Astrocyte of the hippocampus (primary cell): ENCODE measurements at places on chromosomes 2 and 18.
A peak's percentile ranks its signal among the peaks of the same experiment; 100 is the strongest.

GRCh38 chr2:236256366-236256985, 7.7 kb downstream of the ASB18 start:
- no peak for DNase-seq

GRCh38 chr2:105290981-105291660, 38.4 kb downstream of the TGFBRAP1 start:
- DNase-seq = no peak

GRCh38 chr2:57407772-57408201, 638.8 kb upstream of the VRK2 start:
- no peak for DNase-seq

GRCh38 chr2:172102391-172103359, at the start of gene DLX2:
DLX2 (minus strand) TSS chr2:172102900; CDS start chr2:172102538, 362 bp downstream.
- peak; percentile 94 for DNase-seq

GRCh38 chr2:120109186-120110061, 96.5 kb downstream of the EPB41L5 start:
- peak; percentile 27 for DNase-seq

GRCh38 chr2:169997140-169997887, 170.1 kb downstream of the UBR3 start:
- DNase-seq = no peak

GRCh38 chr2:56624181-56624580, 440.4 kb downstream of the CCDC85A start:
- DNase-seq = no peak

GRCh38 chr2:158505448-158505934, 48.7 kb downstream of the PKP4 start:
- DNase-seq = no peak

GRCh38 chr2:127140538-127140937, 33.6 kb upstream of the BIN1 start:
- no peak for DNase-seq

DNA sequence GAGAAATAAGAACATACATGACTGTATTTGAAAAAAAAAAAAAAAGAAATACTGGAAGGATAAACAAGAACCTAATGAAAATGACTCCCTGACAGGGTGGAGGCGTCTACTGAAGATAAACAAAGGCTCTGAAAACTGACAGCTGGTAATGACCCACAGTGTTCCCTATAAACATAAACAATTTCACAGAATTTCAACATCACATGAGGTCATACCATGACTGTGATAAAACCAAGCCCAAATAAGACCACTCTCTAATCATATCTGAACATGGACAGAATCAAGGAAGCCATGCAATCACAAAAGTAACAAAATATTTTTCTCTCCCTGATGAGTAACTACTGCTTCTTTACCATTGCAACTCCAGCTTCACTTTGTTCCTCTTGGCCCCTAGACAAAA, 159.3 kb downstream of the FAM124B start:
- no peak for DNase-seq

DNA sequence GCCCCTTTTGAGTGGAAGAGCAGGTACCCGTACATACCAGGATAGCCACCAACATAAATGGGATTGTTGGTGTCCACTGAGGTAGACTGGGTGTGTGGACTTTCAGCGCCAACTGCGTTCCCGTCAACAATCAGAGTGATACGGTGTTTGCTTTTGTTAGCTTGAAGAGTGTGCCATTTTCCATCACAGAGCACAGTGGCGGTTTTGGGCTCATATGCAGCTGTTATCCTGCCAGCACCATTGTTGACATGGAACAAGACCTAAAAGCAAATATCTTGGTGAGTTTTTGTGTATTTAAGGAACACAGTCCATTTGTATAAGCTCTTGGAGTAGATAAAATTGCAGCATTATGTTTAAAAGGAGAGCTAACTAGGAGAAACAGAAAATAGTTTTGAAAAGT, 174.5 kb downstream of the LAMA1 start:
- DNase-seq = no peak

DNA sequence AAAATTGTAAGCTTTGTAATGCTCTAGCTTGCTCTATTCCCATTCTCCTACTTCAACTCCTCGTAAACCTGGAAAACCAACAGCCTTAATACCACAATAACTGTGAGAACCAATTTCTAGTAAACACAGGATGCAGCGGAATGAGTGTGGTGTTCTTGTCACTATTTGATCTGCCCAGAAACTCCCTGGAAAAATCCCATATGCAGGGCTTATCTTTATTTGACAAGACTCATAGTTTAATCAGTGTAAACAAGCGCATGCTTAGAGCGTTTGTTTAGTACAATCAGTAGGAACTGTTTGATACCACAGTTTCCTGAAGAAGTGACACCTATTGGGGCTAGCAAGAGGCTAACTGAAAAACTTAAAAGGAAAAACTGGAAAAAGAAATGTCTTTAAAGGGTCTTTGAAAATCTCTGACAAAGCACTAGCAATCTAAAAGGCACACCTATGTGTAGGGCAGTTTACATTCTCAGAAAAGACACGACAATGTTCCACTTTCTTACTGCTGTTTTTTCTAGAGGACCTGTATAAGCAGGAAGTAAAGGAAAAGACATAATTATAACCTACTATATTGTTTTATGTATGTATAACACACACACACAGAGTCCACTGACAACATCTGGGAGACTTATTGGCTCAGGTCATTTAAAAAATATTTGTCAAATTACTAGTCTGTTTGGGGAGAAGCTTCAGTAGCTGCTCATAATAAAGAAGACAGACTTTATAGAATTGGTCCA, 241.4 kb upstream of the KLHL14 start:
- peak; percentile 14 for DNase-seq

DNA sequence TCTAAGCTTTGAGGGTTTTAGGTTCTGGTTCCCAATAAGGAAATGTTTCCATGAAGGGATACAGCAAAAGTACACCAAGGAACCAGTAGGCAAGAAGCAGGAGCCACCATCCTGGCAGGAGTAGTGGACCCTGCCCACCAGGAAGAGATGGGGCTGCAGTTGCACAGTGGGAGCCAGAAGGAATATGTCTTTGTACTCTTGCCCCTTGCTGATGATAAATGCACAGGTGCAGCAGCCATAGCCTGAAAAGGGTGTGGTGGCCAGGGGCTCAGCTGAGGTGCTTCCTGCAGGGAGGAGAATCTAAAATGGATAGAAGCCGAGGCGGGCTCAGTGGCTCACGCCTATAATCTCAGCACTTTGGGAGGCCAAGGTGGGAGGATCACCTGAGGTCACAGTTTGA, 27.5 kb downstream of the TMEM127 start:
- DNase-seq = no peak

DNA sequence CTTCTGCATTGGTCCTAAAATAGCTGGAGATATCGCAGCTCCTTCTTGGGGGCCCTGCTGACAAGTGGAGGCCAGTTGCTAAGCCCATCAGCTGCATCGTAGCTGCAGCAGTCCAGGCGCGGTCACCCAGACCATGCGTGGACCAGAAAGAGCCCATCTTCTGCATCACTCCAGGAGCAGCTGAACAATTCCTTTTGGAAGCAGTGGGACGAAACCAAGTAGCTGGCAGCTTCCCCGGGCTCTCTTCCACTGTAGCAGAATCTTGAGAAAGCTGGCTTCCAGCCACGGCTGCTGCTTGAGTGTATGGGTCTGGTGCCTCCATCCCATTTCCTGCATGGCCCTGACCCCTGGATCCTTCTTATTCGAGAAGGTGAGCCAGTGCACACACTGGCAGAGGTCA, 22.2 kb upstream of the CAB39 start:
- peak; percentile 90 for DNase-seq

- peak; percentile 8 for DNase-seq
Observed at GRCh38 chr2:184078496-184078895, 519.8 kb upstream of the ZNF804A start.

- peak; percentile 72 for DNase-seq
Observed at GRCh38 chr2:7672027-7672684, 754.9 kb downstream of the RNF144A start.
